NAMALWA (cell line): ENCODE measurements at places on chromosomes 7 and 10.

GRCh38 chr7:30116771-30117170 is 18.0 kb upstream of the MTURN start:
- no peak for DNase-seq

GRCh38 chr10:129531195-129531968 is 64.3 kb downstream of the MGMT start:
- DNase-seq, result no peak

- DNase-seq, result no peak
These were observed 160.2 kb downstream of the IPMK start for GRCh38 chr10:58107506-58107905.

- DNase-seq, result no peak
These were observed 118.8 kb downstream of the ZNF467 start for GRCh38 chr7:149654588-149654987.

- DNase-seq, result peak; percentile 57
These were observed 9.2 kb downstream of the SGMS1 start for GRCh38 chr10:50614444-50615137.

DNA sequence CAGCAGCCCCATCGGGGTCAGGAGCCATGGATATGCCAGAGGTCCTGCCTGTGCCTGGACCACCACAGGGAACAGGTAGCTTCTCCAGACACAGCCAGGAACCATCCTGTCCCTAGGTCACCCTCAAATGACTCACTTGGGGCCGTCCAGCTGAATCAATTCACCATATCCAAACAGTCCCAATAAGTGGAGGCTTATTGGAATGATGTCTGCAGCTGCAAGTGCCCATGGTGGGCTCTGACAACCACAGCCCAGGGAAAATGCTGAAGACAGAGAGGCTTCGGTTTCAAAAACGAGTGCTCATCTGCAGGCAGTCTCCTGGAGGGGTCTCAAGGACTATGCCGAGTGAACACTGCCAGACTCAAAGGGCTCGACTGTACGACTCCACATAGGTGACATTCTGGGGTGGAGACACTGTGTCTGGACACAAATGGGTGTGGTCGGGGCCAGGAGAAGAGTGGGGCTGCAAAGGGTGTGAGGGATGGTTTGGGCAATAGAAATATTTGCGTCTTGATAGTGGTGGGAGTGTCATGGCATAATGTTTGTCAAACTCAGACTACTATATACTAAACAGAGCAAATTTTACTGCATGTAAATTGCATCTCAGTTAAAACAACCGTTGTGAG is 204.8 kb downstream of the TNS3 start:
- DNase-seq, result no peak

- no peak for DNase-seq
These were observed 337 bp downstream of the TRIL start for GRCh38 chr7:28957751-28958234.

GRCh38 chr7:29278337-29279069 is 83.9 kb downstream of the CHN2 start:
- peak; percentile 78 for DNase-seq

- no peak for DNase-seq
These were observed 196.5 kb downstream of the PHF14 start for GRCh38 chr7:11170175-11170574.

GRCh38 chr10:84525120-84525806 is 196.9 kb downstream of the CCSER2 start:
- DNase-seq, result no peak

- DNase-seq, result no peak
These were observed 27.5 kb downstream of the MAD1L1 start for GRCh38 chr7:2205036-2205780.

DNA sequence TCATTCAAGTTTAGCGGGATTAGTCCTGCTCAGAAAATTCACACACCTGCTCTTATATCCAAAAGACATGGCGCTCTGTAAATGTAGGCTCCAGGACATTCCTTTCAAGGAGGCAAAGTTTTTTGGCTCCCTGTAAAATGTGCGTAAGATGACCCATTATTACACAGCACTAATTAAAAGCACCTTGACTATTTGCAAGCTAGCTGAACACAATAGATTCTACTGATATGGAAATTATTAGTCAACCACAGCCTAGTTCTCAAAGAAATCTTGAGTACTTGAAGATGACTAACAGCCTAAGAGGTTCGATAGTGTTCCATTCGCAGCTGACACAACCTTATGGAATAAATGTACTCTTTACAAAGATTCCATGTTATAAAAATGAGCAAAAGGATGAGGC is 175.2 kb downstream of the BMPER start:
- no peak for DNase-seq

- no peak for DNase-seq
These were observed 64.0 kb downstream of the DKK1 start for GRCh38 chr10:52378124-52378523.

- DNase-seq, result no peak
These were observed 32.1 kb upstream of the PIK3AP1 start for GRCh38 chr10:96752375-96752774.

DNA sequence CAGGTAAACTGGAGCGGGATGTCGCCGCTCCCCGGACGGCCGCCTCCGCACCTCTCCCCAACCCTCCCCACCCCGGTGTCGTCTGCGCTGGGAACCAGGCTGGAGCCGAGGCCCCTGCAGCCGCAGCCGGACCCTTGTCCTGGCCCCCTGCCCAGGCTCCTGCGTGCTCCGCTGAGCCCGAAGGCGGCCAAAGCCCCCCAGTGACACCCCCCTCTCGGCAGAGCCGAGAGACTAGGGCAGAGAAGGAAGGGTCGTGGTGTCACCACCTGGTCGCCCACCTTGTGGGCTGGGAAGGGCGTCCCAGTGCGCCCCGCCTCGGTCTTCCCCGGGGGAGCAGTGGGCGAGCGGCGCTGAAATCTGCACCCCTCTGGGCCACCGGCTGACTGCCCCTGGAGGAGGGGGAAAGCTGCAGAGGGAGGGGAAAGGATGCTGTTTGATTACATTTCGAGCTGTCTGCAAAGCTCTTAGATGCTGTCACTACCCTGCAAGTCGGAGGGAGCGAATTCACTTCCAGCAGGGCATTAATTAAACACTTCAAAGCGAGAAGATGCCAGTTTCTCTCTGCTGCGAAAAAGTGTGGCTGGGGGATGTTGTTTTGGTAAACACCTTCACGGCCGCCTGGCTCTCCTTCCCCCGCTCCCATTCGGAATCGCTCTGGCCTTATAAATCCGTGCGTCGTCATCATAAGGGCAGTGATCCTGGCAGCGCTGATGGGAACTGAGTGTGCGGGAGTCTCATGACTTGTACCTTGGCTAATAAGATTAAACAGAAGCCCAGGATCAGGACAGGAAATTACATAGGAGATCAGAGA is 622 bp downstream of the DYNC1I1 start:
- DNase-seq, result no peak

- DNase-seq, result no peak
These were observed 78.3 kb downstream of the RAMP3 start for GRCh38 chr7:45235905-45236304.

DNA sequence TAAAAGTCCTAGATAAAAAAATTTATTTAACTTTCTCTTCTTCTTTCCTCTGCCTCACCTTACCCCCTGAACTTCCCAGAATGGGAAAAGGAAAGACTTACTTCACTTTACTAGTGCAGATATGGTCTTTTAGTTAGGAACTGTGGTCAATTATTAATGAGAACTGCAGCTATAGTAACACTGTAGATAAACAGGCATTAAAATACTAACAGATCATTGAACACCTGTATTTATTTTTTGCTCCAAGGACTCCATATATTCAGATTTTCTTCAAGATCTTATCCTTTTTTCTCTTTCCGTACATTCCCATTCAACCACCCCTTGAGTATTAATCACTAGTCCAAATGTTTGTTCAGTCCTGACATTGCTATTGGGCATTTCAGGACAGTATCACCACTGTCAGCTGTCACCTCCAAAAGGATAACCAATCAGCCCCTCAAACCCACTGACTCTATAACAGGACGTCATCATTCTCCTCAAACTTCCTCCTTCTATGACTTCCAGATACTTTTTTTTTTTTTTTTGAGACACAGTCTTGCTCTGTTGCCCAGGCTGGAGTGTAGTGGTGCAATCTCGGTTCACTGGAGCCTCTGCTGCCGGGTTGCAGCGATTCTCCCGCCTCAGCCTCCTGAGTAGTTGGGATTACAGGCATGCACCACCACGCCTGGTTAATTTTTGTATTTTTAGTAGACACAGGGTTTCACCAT is 4.2 kb downstream of the CPVL start:
- DNase-seq, result no peak

DNA sequence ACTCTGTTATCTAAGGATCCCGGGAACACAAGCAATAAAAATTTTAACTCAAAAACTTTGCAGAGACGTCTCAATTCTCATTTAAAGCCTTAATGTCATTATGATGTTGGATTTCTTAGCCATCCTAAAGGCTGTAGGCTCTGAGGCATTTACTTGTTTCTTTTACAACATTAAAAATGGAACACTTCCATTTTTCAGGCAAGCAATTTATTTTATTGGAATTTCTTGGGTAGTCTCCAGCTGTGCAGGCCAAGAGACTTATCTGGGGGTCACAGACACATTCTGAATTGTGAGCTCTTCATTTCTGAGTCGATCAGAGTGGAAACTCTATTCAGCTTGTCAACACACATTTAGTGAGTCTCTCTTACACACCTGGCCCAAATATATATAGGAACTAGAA is 48.0 kb upstream of the KIF5B start:
- no peak for DNase-seq

DNA sequence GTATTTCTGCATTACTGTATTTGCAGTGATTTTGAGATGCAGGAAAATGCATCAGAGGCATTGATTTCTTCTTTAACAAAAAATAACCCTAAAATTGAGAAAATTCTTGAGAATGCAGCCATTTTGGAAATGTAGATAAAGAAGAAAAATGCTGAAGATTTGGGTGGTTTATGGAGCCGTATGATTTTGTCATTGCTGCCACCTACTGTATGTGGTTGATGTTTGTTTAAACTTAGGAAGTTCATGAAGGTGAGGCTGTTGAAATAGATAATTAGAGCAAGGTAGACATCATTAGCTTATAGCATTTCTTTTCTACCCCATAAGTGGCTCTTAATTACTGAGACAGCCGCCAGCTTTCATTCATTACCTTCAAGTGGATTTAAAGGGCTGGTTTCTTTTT is 92.1 kb upstream of the SAMD8 start:
- DNase-seq, result peak; percentile 33

- DNase-seq, result no peak
These were observed 346.3 kb downstream of the DNAJB6 start for GRCh38 chr7:157682946-157683746.

DNA sequence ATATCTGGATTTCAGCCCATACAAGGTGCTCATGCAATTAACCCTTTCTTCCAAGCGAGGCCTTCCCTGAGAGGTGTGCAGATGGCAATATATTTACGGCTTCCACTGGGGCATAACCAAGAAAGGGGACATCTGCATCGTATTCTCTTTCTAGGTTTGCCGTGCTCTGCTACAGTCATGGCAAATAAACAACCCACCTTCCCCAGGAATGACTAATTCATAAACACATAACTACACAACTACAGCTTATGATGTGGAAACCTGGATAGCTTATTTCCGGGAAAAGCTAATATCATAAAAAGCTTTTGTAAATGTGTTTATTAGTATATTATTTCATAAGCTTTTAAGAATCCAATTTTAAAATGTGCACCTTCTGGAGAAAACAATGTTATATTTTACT is 120.0 kb downstream of the CAMK1D start:
- no peak for DNase-seq

DNA sequence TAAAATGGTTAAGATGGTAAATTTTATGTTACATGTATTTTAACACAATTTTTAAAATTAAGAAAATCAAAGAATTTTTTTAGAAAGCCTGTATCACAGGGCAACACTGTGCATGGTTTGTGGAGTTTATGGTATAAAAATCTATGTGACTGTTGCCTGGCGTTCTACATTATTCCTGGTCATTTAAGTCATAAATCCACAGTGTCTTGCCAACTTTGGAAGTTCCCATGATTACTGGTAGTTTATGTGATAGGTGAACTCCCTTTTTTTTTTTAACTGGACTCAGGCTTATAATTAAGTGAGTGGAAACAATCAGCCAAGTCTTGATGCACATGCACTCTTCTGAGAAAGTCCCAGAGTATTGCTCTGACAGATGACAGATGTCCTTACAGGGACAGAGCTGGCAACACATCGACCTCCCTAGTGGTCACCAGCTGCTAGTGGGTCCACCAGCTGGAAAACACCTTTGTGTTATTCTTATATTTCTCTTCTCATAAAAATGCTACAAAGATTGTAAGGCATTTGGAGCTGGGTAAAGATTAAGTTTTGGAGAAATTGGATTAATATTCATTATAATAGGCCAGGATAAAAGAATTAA is 8.8 kb upstream of the STN1 start:
- no peak for DNase-seq

DNA sequence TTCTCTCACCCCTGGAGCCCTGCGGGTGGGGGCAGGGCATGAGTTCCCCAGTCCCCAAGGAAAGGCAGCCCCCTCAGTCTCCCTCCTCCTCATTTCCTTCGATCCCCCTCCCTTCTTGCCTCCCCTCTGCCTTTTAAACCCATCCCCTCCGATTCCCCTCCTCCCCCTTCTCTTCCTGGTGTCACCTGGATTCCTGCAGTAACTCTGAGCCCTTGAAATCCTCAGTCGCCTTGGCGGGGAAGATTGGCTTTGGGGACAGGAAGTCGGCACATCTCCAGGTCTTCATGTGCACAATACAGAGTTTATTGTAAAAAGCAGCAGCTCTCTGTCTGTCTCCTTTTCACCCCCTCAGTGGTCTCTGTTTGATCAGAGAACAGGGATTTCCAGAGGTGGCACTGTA is 1.3 kb upstream of the MUC12 start:
- no peak for DNase-seq

DNA sequence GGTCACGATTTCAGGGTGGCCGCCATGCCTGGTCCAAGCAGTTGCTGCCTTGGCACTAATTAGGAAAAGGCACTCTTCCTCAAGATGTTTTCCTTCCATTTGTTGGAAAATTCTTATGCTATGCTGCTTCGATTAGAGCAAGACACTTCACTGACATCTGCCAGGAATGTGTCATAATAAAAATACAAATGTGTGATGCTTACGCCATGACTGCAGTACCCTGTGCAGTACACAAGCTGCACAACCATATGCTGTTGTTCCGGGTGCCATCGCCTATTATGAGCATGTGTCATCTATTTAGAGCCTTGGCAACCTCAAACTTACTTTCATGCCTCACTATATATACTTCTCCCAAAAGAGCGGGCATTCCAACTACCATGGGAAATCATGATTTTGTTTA is 14.9 kb upstream of the MPP7 start:
- DNase-seq, result no peak

- DNase-seq, result no peak
These were observed 203.9 kb upstream of the GLI3 start for GRCh38 chr7:42440951-42441350.
